ENCODE measurements at places on chromosomes 4 and X.

GRCh38 chrX:9698576-9698975, 67.1 kb downstream of the GPR143 start:
- no peak for DNase-seq

GRCh38 chrX:110142096-110142495, 139.2 kb downstream of the TMEM164 start:
- no peak for DNase-seq

DNA sequence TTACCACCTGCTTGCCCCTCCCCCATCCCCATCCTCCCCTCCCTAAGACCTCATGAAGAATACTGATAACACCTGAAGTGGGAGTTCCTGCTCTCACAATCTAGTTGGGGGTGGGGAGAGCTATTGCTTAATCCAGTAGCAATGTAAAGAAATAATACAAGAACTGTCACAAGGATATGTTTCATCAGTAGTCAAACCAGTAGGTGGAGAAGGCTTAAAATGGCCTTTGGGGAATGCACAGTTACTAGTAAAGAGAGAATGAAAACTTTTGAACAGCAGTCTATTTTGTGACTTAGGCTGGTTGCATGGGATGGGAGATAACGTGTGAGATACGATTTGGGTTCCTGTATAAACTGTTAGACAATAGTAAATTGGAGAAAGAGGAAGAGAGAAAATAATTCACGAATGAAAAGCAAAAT, 6.0 kb downstream of the GALNT7 start:
- DNase-seq: no peak

DNA sequence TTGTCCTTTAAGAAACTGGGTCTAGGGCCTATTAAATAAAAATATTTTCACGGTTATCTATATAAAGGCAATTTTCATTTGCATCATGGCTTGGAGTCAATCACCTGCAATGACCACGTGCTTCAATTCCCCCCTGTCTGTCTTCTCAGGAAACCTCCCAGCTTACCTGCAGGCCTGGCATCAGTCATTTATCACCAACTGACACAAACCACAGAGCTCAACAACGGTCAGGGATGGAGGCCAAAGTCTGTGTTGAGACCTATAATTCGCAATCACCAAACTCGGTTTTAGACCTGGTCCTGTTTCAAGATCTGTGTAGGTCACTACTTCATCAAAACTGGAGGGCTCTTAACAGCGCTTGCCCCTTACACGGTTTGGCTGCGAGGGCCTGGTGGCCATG, 1.9 kb downstream of the SLC9A7 start:
- no peak for DNase-seq

GRCh38 chr4:186915816-186916215, 192.2 kb upstream of the FAT1 start:
- no peak for DNase-seq
